ENCODE measurements at places on chromosomes 5 and 9. TPM values are rescaled to one million over a fixed set of nuclear protein-coding genes. Genes with fewer than 3 reads are reported as not detected.

GRCh38 chr5:176491101-176491502 lies 42.9 kb downstream of the FAF2 start:
- H3K4me1 ChIP-seq = peaks cover 7% of the 10 kb centered on the region
- no peaks in the 10 kb centered on the region for H3K27me3 ChIP-seq
- peak overlapping the region; percentile 10 for H3K27ac ChIP-seq
- H3K36me3 ChIP-seq = peaks cover 8% of the 10 kb centered on the region
- no peak overlapping the region for H3K4me3 ChIP-seq

- H3K4me3 ChIP-seq = no peak overlapping the region
- H3K4me1 ChIP-seq = no peaks in the 10 kb centered on the region
- no peak for DNase-seq
- H3K27me3 ChIP-seq = no peaks in the 10 kb centered on the region
- no peaks in the 10 kb centered on the region for H3K36me3 ChIP-seq
Observed at GRCh38 chr5:137706841-137707240, 29.0 kb downstream of the KLHL3 start.

Gene SLC6A19
- total RNA-seq = not detected

Gene LCN10
- 0.70 TPM for total RNA-seq

Gene SHOC1
- total RNA-seq = not detected

Gene HTR1A
- not detected for total RNA-seq

DNA sequence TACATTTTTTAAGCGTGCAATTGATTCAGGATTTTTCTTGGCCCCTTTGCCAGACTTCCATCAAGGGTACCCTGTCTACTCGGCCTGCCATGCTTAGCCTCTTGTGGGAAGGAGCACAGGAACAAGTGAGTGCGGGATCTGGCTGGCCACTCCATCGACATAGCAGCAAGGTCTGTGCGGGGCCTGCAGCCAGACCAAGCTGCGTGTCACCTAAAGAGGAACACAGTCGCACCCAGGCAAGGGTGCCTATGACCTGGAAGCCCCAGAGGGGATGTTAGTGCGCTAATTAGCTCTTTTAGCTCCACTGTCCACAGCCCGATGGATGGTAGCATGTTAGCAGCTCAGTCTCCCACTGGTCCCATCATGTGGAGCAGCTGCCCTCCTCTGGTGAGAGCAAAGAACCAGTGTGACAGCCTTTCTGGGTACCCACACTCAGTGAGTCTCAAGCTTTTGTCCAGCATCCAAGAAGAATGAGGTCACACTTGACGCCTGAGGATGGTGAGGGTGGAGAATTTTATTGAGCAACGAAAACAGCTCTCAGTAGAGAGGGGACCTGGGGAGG lies 38.7 kb downstream of the FTMT start:
- H3K36me3 ChIP-seq = no peaks in the 10 kb centered on the region
- no peak for DNase-seq
- no peaks in the 10 kb centered on the region for H3K4me1 ChIP-seq
- no peak overlapping the region for H3K27ac ChIP-seq
- H3K4me3 ChIP-seq = no peak overlapping the region
- H3K27me3 ChIP-seq = no peaks in the 10 kb centered on the region
